ENCODE measurements at places on chromosomes 11 and 22.

GRCh38 chr11:1978720-1979473, 18.7 kb downstream of the H19 start:
- DNase-seq: no peak

GRCh38 chr11:115409116-115409670, 95.0 kb downstream of the CADM1 start:
- no peak for DNase-seq

- no peak for DNase-seq
Observed at GRCh38 chr11:61114913-61115312, 12.6 kb downstream of the CD5 start.

DNA sequence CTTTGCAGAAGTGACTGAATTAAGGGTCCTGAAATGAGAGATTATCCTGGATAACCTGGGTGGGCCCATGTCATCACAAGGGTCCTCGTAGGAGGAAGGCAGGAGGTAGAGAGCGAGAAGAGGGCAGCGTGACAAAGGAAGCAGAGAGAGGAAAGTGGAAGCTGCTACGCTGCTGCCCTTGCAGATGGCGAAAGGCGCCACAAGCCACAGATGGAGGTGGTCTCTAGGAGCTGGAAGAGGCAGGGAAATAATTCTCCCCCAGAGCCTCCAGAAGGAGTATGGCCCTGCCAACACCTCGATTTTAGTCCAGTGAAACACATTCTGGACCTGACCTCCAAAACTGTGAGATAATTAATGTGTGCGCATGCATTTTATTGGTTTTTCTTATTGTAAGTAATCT, 13.4 kb downstream of the TMEM184B start:
- no peak for DNase-seq

GRCh38 chr11:100557830-100558611, 129.1 kb upstream of the ARHGAP42 start:
- no peak for DNase-seq

- DNase-seq: no peak
Observed at GRCh38 chr11:29005401-29005980, 897.3 kb downstream of the METTL15 start.

DNA sequence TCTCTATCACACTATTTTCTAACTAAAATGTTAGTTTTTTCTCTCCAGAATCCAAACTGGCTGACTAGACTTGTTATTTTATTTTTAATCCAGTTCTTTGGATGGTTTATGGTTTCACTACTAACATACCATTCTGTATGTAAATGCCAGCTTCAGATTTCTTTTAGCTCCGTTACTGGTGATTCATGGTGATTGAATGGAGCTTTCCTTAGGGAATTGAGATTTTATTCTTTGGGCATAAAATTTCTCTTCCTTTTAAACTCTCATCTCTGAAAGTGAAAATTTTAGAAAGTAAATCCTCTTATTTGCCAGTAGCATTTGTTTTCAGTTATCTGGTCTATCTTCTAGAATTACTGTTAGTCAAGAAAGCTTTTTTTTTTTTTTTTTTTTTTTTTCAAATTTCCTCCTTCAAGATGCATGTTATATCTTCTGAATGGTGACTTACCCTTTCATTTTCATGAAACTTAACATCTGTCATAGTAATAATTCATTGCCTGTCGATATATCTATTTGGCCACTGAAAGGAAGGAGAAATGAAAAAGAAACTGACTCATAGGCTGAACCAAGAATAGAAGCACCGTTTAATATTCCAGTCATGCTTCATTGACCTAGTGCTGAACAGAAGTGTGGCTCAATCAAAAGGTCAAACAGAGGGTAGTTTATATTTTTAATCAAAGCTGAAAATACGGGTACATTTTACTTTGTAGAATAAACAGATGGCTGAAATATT, 6.4 kb downstream of the ENDOD1 start:
- DNase-seq: no peak

DNA sequence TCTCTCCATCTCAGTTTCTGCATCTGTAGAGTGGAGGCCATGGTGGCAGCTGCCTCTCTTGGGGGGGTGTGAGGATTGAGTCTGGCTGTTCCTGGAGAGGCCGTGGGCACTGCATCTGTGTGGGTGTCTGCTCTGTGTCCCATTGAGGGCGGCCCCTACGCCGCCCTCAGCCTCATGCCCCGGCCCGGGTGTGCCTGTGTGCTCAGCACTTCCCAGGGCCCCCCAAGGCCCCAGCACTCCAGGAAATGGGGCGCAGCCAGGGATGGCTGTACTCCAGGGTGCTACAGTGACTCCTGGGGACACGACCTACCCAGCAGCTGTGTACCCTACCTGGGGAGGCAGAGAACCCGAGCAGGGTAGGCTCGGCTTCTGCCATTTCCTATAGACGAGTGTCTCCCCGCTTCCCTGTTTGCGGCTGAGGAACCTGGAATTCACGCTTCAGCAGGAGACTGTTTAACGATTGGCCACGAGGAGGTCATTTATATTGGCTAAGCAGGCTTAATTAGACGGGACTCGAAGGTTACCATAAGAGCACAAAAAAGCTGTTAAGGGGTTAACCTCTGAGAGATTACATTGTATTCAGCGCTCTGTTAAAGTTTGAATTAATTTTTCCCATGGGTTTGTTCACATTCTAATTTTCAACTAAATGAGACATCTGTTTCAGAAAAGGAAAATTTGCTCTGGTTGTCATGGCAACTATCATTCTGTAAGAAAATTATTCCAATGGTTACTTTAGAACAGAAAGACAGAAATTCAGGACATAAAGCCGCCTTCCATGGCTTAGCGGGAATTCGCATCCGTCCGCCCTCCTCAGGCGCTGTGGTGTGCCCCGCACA, 76.4 kb downstream of the MPPED1 start:
- DNase-seq: no peak

DNA sequence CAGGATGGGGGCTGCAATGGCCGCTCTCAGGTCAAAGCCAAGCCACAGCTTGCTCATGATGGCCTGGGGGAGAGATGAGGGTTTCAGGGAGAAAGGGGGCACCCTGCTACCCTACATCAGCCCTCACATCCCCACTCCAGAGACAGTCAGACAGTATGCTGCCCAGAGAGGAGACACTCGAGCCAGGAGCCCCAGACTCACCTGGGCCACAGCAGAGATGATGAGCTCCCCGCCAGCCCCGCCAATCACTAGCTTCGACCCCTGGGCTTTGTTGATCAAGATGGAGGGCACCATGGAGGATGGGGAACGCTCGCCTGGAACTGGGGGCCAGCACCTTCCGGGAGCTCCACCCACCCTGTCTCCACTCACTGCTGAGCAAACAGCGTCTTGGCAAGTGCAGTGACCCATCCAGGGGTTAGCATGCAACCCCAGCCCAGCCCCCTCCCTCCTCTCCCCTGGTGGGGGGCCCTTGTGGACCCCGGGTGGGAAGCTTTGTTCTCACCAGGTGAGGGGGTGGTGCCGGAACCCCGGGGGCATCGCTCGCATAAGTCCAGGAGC, 19.8 kb downstream of the GGT5 start:
- DNase-seq: no peak

DNA sequence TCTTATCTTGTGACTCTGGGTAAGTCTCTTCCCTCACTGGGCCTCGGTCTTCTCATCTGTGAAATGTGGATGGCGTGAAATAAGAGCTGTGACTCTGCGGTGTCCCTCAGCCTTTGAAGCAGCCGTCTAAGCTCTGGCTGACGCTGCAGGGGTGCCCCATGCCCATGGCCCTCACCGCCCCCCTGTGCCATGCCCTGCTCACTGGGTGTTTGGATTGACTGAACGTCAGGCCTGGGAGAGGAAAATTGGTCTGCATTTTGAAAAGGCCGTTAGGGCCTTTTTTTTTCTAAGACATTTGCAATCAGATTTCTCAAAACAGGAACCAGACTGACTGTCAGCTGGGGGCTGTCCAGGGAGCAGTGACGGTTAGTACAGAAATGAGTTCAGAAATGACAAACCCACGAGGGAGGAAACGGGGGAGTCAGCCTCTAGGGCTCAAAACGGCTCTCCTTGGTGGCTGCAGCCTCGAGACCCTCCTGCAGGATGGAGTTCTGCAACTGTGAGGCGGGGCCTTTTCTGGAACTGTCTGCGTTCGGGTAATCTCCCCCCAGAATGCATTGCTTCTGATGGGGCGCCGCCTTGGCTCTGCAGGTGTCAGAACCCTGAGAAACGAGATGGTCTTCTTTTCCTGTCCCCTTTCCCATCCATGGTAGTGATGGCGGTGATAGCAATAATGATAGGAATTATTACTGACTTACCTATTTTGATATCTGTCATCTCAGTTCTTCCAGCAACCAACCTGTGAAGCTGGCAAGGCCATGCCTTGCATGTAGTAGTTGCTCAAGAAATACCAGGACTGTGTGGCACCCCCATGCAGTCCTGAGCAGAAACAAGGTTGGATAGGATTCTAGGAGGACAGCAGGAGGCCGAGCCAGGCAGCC, 2.0 kb downstream of the GRK2 start:
- DNase-seq: no peak

- DNase-seq: no peak
Observed at GRCh38 chr11:123856444-123856843, 29.0 kb downstream of the TMEM225 start.

- no peak for DNase-seq
Observed at GRCh38 chr11:19714022-19714386, 1.4 kb downstream of the NAV2 start.

DNA sequence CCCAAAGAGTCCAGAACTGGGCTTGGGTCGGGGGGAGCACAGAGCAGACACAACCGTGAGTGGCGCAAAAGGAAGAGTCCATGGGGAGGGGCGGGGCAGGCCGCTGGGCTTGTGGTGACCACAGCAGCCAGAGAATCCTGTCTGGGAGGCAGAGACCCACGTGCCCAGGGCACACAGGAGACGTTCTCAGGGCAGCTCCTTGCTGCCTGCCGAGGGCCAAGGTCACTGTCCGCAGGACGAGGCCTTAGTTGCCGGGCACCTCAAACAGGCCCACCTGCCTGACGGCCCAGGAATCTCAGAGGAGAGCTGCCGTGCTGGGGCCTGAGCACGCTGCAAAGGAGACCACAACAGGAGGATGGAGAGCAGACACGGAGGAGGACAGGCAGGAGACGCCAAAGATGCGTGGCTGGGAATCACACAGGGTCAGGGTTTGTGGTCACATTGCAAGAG, 87.8 kb downstream of the MYEOV start:
- no peak for DNase-seq

GRCh38 chr11:121965330-121965729, 150.7 kb downstream of the BLID start:
- DNase-seq: no peak

GRCh38 chr11:33347490-33348125, 90.4 kb downstream of the HIPK3 start:
- DNase-seq: no peak

DNA sequence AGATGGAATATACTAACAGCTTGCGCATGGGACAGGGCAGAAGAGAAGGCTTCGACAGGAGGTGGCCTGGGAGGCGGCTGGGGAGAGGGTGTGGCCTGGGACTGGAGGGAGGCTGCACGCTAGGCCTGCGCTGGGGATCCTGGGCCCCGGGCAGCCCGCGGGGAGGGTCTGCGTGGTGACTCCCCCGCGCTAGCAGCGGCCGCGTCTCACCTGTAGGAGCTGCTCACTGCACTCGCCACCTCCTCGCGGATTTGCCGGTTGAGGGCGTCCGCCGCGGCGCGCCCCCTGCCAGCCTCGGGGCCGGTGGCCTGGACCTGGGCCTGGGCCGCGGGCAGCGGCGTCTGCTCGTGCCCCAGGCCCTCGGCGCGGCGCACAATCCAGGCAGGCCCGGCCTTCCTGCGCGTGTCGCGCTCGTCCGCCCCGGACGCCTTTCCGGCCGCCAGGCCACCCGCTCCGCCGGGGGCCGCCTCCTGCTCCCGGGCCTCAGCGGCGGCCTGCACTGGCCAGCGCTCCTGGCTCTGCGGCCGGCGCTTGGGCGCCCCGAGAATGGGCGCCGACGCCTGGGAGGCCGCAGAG, 1.5 kb downstream of the MAP6 start:
- DNase-seq: no peak

- DNase-seq: no peak
Observed at GRCh38 chr11:23866641-23867040, 630.2 kb upstream of the LUZP2 start.

- no peak for DNase-seq
Observed at GRCh38 chr11:11843211-11843621, 1.4 kb downstream of the USP47 start.

DNA sequence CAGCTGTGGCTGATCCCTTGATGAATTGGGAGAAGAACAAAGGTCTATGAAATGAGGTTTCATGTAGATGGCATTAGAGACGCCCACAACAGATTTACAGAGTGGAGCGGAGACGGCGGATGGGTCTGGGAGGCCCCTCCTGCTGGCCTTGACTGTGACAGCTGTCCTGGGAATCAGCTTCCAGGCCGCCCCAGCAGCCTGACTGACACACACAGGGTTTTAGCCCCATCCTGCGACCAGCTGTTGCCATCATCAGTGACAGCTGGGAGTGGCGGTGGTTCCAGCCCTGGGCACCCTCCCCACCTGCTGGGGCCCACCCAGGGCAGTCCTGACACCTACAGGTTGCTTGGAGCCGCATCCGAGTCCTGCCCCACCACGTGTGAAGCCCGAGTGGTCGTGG, 64.0 kb upstream of the PPP6R3 start:
- no peak for DNase-seq

Measured in cortex of kidney (tissue), 1 donor.